Activated CD8-positive, alpha-beta memory T cell treated with anti-CD3 and anti-CD28 coated beads, Interleukin-2, amount 10 ng/mL, durations not matched to agents 7 days and 5 days (primary cell): ENCODE measurements at places on chromosomes 3 and 15. TPM values are rescaled to one million over a fixed set of nuclear protein-coding genes. Genes with fewer than 3 reads are reported as not detected.

The CNTN4 gene
- total RNA-seq: not detected

DNA sequence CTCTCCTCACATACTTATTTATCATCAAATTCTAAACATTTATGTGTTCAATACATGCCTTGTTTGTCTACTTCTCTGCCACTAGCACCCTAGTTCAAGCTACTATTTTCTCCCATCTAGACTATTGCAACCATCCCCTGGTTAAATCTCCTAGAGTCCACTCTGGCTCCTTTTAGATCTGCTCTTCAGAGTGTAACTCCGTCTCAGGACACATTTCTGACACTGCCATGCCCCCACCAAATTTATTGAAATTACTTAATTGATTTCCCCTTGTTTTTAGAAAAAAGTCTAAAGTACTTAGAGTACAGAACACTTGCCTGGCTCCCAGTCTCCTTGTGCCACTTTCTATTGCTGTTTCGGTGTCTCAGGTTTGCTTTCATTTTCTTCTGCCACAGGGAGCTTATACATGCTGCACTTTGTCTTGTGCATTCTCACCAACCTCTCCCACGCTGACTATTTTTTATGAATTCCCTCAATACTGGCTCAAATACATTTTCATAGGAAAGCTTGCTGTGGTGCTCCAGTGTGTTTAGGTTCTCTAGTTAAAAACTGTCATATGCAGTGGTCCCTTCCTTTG lies 792.3 kb downstream of the DIPK2A start:
- DNase-seq: no peak

DNA sequence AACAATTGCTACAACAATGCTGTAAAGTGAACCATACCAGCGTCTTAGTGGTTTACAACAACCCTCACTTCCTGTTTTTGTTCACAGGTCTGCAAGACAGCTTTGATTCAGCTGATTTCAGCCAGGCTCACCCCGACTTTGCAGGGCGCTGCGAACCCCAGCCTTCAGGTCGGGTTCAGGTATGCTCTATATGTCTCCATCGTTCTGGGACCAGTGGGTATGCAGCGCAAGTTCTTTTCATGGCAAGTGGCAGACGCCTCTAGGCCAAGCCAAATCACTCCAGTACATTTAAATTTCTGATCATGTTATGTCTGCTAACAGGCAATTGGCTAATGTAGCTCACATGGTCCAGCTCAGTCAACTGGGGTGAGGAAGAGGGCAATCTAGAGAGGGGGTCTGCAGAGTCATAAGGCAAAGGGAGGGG lies 52.4 kb upstream of the RGMA start:
- DNase-seq: peak; percentile 74

The ALDH1A3 gene
- not detected for total RNA-seq

DNA sequence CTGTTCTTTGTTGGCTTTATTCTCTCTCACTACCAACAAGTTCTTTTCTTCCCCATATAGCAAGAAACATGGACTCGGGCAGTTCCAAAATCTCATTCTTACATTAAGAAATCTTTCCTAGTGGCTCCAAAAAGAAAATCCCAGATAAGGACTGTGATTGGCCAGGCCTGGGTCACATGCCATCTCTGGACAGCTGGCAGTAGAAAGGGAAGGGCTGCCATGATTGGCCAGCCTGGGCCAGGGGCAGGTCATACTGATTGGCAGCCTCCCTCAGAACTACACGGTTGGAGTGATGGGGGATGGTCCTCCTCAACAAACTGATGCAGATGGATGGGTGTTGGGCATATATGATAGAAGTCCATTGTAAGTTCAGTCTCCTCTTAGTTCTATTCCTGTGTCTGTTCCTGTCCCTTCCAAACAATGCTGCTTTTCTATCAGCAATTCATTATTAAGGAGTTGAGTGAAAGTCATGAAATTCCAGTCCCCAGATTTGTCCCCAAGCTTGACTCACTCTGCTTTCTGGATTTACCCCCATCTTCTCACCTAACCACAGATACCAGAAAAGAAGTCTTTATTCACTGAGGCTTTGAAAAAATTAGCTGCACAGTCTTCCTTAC lies 175.5 kb downstream of the ATG7 start:
- DNase-seq: no peak

The ALDH1L1 gene
- total RNA-seq: not detected

The SOX2 gene
- not detected for total RNA-seq

The PPM1L gene
- 5.0 TPM for total RNA-seq

GRCh38 chr15:45827766-45828165 lies 192.9 kb downstream of the SQOR start:
- no peak for DNase-seq

The SSUH2 gene
- total RNA-seq: not detected

- DNase-seq: no peak
These were observed 42.3 kb downstream of the MAGEF1 start for GRCh38 chr3:184669578-184669977.

The MKRN2OS gene
- not detected for total RNA-seq

The CIAO2A gene
- 66.4 TPM for total RNA-seq
